Endothelial cell of umbilical vein (primary cell): ENCODE measurements at places on chromosomes 5 and 9. TPM values are rescaled to one million over a fixed set of nuclear protein-coding genes. Genes with fewer than 3 reads are reported as not detected.

UBE2QL1 gene
- 0.15 and 0.21 TPM in 2 replicates for total RNA-seq

RAD50 gene
- 18.7 and 20.4 TPM in 2 replicates for total RNA-seq

SLC6A19 gene
- total RNA-seq, result not detected in 2 replicates

OBP2B gene
- not detected in 2 replicates for total RNA-seq

HEXB gene
- total RNA-seq, result 176 and 182 TPM in 2 replicates

NMUR2 gene
- not detected in 2 replicates for total RNA-seq

SHISAL2B gene
- total RNA-seq, result not detected in 2 replicates

FGF1 gene
- not detected in 2 replicates for total RNA-seq

CATSPER3 gene
- total RNA-seq, result 0.71 TPM in 1 of 2 replicates, not detected in the other

FBP1 gene
- total RNA-seq, result 2.2 and 3.8 TPM in 2 replicates
